ENCODE measurements at places on chromosomes 16 and 17. TPM values are rescaled to one million over a fixed set of nuclear protein-coding genes. Genes with fewer than 3 reads are reported as not detected.

The KRTAP1-5 gene
- not detected for polyA plus RNA-seq

The PPM1E gene
- not detected for polyA plus RNA-seq

The SLC22A31 gene
- not detected for polyA plus RNA-seq

The AANAT gene
- 1.1 TPM for polyA plus RNA-seq

The SPATA22 gene
- not detected for polyA plus RNA-seq

The GSG1L gene
- not detected for polyA plus RNA-seq

The CLEC18A gene
- polyA plus RNA-seq = not detected

The CSNK1D gene
- polyA plus RNA-seq = 78.3 TPM

The RNF112 gene
- polyA plus RNA-seq = not detected

The C1QL1 gene
- polyA plus RNA-seq = not detected

The SEPTIN1 gene
- polyA plus RNA-seq = 161 TPM

The G6PC1 gene
- polyA plus RNA-seq = not detected

The USP43 gene
- not detected for polyA plus RNA-seq

The TBC1D3C gene
- polyA plus RNA-seq = not detected

The COG8 gene
- 42.9 TPM for polyA plus RNA-seq

The FAM83G gene
- polyA plus RNA-seq = 6.8 TPM

The CSH2 gene
- polyA plus RNA-seq = not detected

The PRAC2 gene
- not detected for polyA plus RNA-seq

The CCDC40 gene
- polyA plus RNA-seq = not detected

The ACE gene
- polyA plus RNA-seq = 2.0 TPM
